ENCODE measurements at places on chromosomes 7 and 10. TPM values are rescaled to one million over a fixed set of nuclear protein-coding genes. Genes with fewer than 3 reads are reported as not detected.

PPP1R17 gene
- not detected for total RNA-seq

MAGI2 gene
- 22.3 TPM for total RNA-seq

MARVELD1 gene
- total RNA-seq: 43.4 TPM

SHTN1 gene
- 6.6 TPM for total RNA-seq

ARHGEF35 gene
- total RNA-seq: 2.0 TPM

GRCh38 chr7:155227788-155228458, 69.8 kb upstream of the INSIG1 start:
- DNase-seq: no peak

DNA sequence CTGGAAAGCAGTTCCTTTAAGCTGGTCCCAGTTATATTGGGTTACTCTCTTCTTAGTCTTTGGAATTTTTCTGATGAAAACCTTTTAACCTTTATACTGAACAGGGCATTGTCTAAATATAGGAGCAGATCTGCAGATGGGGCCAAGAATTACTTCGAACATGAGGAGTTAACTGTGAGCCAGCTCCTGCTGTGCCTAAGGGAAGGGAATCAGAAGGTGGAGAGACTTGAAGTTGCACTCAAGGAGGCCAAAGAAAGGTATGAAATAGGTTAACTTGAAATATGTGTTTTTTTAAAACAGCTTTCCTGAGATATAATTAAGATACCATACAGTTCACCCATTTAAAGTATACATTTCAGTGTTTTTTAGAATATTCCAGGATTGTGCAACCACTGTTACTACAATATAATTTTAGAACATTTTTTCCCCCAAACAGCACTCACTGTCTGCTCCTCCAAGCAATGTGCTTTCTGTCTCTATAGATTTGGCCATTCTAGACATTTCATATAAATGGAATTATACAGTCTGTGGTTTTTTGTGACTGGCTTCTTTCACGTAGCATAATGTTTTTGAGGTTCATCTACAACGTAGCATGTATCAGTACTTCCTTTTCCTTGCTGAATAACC, 18.9 kb downstream of the OPTN start:
- no peak for DNase-seq
